ENCODE measurements at places on chromosomes 11 and 22.

DNA sequence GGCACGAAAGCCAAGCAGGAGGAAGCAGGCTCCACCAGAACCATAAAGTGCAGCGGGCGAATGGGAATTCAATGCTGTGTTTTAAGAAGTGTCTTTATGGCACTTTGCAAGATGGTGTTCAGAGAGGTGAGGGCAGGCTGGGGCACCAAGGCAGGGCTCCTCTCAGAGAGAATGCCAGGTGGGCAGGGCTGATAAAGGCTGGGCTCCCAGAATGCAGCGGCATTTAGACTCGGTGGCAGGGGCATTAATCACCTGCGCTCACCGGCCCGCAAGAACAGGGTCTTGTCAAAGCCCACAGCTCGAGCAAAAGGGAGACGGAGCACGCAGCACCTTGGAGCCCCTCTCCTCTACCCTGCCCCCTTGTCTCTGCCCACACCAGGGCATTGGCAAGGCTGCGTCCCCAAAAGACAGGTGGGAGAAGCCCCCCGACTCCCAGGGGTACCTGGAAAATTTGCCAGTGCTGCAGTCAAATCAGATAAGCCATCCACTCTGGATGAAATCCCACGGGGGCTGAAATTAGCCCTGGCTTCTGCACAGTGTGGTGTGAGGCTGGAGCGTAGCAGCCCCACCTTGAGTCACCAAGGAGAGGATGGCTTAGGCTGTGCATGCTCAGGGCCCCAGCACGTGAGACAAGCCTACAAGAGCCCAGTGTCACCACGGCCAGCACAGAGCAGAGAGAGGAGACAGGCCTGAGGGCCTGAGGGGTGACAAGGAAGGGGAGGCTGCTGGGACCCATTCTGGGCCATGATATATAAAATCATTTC lies 8.1 kb downstream of the MACROD1 start:
- DNase-seq, result no peak

- no peak for DNase-seq
Measured at GRCh38 chr11:1747753-1748635, 2.4 kb downstream of the IFITM10 start.

GRCh38 chr11:10667521-10667885 lies 26.1 kb downstream of the IRAG1 start:
- no peak for DNase-seq

GRCh38 chr11:131118247-131118646 lies 202.0 kb upstream of the SNX19 start:
- DNase-seq, result no peak

DNA sequence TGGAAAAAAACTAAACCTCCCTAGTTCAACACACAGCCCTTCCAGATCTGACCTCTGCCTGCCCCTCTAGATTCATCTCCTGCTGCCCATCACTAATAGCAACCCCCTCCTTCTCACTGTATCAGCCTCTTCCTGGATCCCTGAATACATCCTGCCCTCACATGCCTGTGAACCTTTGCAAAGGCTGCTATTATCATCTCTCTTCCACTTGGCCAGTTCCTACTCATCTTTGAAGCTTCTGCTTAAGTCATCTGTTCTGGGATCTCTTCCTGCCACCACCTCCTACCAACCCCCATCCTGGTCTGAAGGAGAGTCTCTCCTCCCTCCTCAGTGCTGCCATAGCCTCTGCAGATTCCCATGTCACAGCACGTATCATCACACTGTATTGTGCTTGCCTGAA lies 38.0 kb upstream of the AMOTL1 start:
- no peak for DNase-seq

DNA sequence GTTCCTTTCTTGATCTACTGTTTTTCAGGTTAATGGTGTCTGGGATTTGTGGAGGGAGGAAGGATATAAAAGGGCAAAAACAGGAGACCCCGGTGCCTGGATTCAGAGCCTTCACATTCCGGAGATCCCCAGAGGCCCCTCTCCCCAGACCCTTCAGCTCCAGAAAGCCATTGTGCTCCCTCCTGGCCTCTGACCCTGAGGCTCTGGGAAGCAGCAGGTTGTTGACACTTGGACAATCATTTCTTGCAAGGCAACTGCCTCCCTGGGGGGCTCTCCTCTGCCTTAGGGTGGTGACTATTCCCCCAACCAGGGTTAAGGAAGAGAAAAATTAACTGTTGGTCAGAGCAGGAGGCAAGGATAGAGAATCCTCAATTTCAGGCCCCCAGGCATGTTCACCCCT lies 86.9 kb upstream of the NNMT start:
- DNase-seq, result no peak

DNA sequence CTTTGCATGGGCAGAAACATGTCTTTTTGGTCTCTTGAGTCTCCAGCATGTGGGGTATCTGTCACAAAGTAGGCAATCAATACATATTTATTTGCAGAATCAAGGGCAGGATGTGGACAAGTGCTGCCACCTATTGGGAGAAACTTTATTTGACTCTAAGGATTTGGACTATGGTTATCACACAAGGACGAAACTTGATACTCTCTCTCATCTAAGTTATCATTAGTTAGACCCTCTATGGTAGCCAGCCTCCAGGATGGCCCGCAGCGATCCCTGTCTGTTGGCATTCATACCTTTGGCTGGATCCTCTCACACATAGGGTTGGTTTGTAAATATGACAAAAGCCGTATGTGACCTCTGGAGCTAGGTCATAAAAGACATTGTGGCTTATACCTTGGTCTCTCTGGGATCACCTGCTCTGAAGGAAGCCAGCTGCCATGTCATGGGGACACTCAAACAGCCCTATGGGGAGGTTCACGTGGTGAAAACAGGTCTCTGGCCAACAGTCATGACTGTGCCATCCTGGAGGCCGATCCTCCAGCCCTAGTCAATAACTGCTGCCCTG lies 1.1 kb upstream of the FBXO7 start:
- no peak for DNase-seq

GRCh38 chr11:45892856-45893255 lies 7.4 kb downstream of the MAPK8IP1 start:
- no peak for DNase-seq

DNA sequence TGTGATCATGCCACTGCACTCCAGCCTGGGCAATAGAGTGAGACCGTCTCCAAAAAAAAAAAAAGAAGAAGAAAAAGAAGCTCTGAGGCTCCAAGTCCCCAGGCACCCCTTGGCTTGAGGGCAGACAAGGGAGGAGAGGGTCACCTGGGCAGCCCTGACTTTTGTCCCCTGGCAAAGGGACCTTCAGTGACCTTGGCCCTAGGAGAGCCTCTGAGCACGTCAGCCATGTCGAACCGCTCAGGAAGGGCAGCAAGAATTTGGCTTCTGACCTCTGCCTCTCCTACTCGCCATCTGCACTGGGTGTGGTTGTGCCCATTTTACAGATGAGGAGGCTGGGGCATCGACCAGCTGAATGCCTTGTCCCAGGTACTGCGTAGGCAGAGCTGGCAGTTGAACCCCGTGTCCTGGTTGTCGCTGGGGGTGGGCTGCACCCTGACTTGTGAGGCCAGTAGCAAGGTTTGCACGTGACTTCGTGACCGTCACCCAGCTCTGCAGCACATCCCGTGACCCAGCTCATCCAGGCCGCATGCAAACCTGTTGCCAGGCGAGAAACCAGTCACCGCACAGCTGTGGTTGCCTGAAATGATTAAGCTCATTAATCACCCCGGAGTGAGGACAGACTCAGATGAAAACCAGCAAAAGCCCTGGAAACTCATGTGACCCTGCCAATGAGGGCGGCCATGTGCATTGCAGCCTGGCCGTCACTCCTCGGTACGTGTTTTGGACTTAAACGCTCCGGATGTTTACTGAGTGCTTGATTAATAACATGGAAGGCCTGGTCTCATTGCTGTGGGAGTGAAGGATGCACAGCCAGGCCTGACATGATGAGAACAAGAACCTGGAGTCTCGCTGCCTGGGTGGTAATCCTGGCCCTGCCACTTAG lies 47.7 kb upstream of the PPP6R3 start:
- no peak for DNase-seq

DNA sequence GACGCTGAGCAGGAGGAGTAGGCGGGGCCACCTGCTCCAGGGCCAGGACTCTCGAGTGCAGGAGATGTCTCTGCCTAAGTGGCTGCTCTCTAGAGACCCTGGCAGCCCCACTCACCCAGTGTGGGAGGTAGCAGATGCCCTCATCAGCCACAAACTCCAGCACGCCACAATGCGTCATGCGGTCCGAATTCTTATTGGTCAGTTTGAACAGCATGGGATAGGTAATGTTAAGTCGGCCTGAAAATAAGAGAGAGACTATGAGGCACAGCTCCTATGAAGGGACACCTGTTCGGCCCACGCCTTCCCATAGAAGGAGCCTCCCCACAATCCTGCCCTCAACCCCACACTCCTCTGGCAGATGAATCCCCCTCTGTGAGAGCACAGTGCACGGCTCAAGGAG lies 7.4 kb downstream of the UFD1 start:
- DNase-seq, result no peak

GRCh38 chr22:46971099-46971763 lies 208.8 kb downstream of the TBC1D22A start:
- DNase-seq, result no peak

DNA sequence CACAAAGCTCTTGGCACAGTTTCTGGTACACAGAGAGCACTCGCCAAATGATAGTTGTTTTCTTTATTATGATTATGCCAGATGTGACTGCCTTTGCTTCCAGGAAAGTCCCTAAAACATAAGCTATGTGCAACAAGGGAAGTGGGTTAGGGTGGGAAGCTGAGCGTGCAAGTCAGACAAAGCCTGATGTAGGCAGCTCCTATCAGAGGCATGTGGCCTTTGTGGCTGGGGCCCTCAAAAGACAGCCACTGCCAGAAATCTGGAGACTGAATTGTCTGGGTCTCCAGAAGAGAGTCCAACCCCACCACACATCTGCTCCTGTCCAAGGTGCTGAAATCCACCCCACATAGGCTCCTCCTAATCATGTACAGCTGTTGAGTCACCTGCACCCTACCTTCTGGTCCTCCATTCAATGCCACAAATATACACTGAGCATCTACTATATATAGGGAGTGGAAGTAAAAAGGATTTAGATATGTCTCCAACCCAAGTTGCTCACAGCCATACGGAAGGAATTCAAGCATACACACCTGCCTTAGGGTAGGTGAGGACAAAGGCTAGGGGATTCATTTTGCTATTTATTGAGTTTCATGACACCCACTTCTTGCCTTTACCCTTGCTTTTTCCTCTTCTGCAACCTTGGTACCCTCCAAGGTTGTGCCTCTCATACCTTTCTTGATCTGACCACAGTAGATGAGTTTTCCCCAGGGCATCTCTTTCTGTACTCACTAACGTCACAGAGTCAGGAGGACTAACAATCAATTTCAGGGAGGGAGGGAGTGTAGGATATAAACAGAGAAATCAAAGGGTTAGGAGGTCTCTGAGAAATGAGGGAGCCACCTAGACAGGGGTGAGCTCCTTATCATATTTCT lies 12.4 kb downstream of the SEC14L3 start:
- no peak for DNase-seq

- no peak for DNase-seq
Measured at GRCh38 chr11:129996113-129996870, 6.3 kb downstream of the PRDM10 start.

DNA sequence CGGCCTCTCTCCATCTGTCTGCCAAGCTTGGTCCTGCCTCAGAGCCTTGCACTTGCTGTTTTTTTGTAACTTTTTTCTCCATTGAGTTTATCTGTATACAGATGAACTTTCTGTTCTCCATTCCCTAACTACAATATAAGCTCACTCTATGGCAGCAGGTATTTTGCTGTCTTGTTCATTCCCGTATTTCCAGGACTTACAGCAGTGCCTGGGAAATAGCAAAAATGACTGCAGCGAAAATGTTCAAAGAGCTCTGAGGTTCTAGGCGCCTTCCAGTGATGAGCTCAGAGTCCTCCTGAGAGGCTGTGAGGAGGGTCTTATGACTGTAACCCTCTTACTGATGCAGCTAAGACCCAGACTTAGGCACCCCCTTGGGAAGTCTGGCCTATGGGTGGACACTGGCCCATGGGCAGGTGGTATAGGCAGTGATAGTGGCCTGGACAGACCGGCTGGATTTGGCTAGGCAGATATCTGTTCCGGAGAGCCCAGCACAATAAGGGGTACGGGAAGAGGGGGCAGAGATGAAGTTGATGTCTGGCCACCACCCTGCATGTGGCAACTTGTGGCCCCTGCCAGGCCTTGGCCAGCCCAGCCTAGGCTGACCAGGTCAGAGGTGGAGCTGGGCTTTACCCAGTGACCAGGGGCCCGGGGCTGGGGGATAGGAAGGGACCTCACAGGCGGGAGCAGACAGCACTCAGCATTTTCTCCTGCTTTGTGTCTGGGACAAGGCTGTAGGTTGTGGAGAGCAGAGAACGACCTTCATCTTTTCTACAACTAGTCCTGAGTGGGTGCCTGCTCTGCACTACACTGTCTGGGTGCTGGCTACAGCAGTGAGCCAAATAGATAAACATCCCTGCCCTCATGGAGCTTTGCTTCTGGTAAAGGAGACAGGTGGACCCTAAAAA lies 4.6 kb downstream of the ATF4 start:
- DNase-seq, result no peak

- no peak for DNase-seq
Measured at GRCh38 chr11:69497221-69497787, 15.8 kb downstream of the LINC01488 start.

GRCh38 chr11:110679323-110679975 lies 32.8 kb downstream of the ARHGAP20 start:
- no peak for DNase-seq

DNA sequence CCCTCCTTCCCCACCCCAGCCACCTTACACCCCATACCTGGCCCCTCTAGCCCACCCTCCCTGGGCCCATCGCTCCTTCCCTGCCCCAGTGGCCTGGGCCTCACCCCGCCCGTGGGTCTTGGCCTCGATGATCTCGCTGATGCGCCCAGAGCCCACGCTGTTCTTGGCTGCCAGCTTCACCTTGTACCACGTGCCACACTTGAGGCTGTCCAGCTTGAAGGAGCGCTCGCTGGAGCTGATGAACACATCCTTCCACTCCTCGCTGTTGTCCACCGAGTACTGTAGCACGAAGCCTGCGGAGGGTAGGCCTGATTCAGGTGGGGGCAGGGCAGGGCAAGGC lies 110.1 kb downstream of the CEP164 start:
- DNase-seq, result no peak

DNA sequence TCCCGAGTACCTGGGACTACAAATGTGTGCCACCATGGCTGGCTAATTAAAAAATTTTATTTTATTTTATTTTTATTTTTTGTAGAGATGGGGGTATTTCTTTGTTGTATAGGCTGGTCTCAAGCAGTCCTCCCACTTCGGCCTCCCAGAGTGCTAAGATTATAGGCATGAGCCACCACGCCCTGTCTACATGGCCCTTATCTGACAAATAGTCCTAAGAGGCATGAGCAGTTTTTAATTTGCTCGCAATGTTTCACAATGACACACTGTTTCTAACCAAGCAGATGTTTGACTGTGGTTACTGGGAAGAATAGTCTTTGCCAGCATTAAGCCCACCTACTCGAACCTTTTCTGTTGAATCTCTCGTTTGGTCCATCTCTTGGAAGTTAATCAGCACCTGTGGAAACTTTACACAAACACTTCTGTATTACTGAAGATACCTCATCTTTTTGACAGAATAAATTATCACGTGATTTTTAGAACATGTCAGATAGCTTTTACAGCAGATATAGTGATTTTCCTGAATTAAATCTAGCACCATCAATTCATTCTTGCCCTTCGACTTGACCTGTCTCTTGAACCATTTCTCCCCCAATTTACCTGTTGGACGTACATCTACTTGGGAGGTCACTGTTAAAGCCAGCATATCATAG lies 71.4 kb downstream of the MTMR3 start:
- no peak for DNase-seq
